ENCODE measurements at places on chromosomes 5 and 9. TPM values are rescaled to one million over a fixed set of nuclear protein-coding genes. Genes with fewer than 3 reads are reported as not detected.

Gene RFK
- total RNA-seq, result 20.4 TPM

Gene NUTM2F
- total RNA-seq, result not detected

GRCh38 chr5:168156170-168156569, 135.3 kb upstream of the WWC1 start:
- no peak for DNase-seq

DNA sequence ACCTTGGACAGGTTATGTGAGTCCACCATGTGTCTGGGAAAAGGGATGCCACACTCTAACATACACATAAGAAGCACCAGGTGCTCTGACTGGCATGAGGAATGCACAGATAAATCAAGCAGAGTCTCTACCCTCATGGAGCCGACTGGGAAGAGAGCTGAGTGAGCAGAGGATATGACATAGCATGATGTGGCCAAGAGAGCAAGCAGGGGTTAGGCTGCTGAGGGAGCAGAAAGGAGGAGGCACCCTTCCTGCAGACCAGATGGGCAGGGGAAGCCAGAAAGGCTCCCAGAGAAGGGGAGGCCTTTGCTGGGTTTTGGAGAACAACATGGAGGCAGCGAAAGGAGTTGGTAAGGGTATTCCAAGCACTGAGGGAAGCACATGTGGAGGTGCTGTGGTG, 223.1 kb downstream of the GNA14 start:
- DNase-seq, result no peak

DNA sequence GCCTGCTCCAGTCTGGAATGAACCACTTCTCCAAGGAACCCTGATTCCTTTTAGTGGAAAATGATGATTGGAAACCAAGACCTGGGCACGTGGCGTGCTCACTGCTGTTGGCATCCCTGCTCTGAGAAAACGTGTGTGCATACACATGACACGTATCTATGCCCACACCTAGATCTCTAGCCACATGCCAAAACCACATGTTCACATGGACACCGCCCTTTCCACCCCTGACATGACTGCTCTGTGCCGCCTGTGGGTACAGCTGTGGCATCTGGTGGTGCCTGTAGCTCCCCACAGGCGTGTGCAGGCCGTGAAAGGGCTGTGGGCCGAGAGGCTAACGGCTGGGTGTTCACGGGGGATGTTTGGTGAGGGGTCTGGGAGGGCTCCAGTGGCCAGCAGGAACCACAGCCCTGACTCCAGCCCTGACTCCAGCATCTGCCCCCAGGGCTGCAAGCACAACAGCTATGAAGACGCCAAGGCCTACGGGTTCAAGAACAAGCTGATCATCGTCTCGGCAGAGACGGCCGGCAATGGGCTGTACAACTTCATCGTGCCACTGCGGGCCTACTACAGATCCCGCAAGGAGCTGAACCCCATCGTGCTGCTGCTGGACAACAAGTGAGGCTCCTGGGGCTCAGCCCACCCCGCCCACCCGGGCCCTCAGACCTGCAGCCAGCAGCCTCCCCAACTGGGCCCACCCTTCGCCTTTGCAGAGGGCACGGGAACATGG, 75.1 kb downstream of the KCNT1 start:
- no peak for DNase-seq

DNA sequence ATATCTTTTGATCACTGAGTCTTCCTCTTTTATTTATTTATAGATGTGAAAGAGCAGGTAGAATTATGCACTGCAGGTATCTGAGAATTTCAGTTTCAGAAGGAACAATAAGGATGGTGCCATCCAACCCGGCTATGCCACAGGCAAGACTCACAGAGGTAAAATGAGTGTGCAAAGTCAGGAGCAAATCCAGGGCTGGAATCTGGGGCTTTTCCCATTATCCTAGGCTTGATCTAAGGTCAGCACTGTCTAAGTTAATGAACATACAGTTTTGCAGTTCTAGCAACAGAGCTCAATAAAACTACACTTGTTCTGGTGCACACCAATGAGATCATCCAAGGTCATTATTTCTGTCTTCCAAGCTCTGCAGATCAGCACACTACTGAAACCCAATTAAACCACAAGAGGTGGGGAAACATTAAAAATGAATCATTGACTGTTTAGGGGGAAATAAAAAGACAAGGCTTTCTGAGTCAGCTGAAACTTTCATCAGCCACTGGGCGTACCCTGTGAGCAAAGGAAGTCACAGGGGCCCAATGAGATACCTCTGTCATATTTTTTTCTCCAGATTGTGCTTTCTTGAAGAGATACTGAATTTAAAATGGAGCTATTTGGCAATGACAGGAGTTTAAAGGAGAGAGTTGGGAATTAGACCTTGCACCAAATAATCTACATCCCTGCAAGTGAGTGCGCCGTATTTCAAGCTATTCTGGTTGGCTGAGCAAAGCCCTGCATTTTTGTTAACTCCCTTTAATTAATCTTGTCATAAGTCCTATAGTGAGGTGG, 662.2 kb upstream of the ZNF608 start:
- DNase-seq, result peak; percentile 24

DNA sequence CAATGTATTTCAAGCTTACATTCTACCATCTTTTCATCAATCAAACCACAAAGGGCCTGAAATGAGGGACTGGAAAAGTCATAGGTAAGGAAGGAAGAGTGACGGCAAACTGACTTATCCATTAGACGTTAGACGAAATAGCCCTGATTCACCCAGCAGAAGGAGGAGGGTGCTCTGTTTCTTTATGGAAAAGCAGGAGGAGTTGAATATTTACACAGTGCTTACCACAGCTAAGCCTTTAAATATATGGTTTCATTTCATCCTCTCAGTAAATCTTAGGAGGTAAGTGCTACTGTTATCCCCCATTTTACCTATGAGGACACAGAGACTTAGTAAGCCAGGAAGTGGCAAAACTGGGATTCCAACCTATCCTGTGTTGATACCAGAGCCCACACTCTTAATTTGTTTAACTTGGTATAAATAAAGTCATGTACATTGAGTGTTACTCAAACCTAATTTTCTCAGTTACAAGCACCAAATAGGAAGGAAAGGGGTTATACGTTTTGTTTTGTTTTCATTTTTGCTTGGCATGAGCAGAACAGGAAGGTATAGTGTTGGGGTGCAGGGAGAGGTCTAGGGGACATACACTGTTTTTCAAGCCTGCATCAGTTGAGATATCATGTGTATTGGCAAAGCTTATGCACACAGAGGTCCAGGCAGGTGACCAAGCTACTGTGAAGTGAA, 98.1 kb upstream of the IFNK start:
- no peak for DNase-seq

DNA sequence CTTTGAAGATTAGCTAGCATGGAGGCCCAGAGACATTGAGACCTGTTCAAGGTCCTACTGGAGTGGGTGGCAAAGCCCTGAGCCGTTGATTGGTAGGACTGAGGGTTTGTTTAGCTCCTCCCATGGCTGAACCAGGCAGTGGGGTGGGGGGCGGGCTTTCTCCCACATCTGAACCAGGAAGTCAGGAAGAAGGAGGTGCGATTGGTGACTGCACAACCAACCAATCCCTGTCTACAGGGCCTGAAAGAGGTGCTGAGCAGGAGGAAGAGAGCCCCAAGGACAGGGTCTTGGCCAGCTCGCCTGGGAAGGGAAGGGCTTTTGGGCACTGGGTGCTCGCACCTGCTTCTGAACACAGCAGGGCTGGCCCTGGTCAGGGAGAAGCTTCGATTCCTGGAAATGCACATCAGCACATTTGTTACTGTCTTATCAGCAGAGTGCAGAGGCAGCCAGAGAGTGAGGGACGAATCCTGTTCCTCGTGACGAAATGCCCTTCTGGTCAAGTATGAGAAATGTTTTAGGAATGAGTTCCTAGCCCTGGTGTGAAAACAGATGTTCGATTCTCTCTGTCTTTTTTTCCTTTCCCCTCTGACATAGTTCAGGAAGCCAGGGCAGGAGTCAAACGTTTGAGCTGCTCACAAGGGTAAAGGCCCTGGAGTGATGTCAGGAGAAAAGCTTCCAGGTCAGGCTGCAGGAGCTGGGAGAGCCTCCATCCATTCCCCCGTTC, 294.8 kb upstream of the KLF4 start:
- DNase-seq, result peak; percentile 45

DNA sequence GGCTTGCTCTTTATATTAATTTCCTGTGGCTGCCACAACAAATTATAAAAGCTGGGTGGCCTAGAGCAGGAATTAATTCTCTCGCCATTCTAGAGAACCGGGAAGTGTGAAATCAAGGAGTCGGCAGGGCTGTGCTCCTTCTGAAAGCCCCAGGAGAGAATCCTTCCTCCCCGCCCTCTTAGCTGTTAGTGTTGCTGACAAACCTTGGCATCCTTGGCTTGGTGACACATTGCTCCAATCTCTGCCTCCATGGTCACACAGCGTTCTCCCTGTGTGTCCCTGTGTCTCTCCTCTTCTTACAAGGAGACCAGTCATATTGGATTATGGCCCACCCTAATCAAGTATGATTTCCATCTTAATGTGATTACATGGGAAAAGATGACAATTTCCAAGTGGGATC, 55.9 kb upstream of the NEURL1B start:
- no peak for DNase-seq

Gene RNF183
- total RNA-seq, result 1.5 TPM

DNA sequence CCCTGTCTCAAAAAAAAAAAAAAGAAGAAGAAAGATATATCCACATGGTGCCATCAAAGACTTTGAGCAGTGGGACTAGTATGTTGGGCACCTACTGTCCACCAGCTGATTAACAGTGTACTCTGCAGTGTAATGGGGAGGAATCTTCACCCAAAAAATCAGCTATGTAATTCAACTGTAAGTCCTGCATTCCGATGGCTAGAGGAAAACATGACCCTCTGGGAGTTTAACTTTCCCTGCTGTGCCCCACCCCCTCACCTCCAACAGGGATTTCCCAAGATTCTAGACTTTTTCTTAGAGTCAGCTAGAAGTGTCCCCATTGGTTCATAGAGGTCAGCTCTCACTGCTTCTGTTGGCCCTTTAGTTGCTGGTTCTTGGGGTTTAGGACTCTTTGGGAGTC, 221.2 kb upstream of the CLINT1 start:
- DNase-seq, result no peak

- no peak for DNase-seq
Measured at GRCh38 chr5:133220851-133221674, 169.2 kb downstream of the HSPA4 start.

GRCh38 chr9:131179561-131180219, 54.3 kb downstream of the NUP214 start:
- no peak for DNase-seq

DNA sequence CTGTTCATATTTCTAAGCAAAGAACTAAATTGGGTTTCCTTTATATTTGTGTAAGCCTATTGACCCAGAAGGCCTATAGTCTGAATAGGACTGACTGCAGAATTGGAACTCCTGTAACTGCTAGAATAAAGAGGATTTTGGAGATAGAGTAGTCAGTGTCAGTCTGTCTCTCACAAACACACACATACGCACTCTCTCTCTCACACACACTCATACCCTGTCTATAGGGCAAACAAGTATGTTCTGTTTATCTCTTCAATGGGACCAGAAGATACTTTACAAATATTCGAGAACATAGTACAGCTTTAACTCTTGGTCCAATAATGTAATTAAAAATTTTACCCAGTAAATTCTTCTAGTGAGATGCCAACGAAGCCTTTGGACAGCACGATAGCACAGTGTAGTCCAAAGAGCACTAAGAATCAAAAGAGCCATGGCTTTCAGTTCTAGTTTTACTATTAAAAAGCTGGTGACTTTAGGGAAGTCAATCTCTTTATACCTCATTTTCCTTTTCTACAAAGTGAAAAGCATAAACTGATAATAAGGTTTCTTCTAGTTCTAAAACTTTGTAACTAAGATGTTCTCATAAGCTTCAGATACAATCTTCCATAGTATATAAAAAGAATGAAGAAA, 19.3 kb downstream of the ABHD17B start:
- DNase-seq, result no peak

Gene ENG
- 19.1 TPM for total RNA-seq

Gene SPINK13
- not detected for total RNA-seq

DNA sequence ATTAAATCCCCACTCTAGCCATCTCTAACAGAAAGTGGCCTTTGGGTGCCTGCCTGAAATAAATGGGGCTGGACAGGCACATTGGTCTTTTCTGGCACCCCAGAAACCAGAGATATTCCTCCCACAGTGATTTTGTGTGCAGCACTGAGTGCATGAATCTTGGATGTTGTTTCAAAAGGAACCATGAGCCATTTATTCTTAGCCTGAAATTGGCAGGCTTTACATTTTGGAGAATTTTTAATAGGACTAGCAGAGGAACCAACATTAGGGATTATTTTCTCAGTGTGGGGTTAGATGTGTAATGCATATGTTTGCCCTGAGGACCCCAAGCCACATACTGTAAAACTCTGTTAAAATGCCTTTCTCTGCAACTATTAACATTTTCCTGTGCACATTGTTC, 451.3 kb downstream of the NFIB start:
- DNase-seq, result no peak

DNA sequence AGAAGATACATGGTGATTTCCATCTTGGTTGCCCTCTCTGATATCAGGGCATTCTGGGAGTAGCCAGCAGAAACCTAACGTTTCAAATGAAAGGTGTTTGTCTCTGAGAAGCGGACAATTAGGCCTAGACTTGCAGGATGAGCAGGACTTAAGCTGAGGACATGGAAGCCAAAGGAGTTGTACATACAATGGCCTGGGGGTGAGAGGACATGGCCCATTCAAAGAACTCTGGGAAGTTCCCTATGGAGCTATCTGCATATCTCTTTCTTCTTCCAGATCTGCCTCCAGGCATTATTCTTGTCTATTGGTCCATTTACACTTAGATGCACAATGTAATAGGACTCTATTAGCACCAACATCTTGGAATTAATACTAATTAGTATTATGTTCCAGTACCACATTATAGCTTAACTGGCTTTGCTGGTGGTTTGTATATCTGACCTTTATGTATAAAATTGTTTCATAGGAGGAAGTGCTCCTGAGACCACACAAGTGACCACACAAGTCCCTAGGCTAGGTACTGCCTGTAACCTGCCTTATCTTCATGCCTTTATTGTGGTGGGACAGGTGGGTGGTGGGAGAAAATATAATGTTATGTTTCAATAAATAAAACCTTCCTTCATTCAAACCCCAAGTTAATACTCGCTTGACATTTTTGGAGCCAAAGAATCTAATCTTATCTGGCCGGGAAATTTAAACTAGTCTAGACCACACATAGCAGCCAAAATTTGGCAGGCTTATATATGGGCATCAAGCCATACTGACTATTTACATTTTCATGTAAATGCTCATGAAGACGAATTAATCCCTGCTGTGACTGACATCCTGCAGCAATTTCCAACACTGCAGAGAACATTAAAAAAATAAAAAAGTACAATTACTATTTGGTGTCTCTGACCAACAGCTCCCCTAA, 52.1 kb upstream of the EQTN start:
- no peak for DNase-seq

Gene PCDHGA5
- 3.4 TPM for total RNA-seq

Gene RGMB
- total RNA-seq, result 70.9 TPM

GRCh38 chr9:90874194-90874593, 72.6 kb downstream of the SYK start:
- no peak for DNase-seq

Gene GABRA1
- total RNA-seq, result not detected

Gene GOLPH3
- total RNA-seq, result 121 TPM

Gene PCDHA9
- total RNA-seq, result not detected

DNA sequence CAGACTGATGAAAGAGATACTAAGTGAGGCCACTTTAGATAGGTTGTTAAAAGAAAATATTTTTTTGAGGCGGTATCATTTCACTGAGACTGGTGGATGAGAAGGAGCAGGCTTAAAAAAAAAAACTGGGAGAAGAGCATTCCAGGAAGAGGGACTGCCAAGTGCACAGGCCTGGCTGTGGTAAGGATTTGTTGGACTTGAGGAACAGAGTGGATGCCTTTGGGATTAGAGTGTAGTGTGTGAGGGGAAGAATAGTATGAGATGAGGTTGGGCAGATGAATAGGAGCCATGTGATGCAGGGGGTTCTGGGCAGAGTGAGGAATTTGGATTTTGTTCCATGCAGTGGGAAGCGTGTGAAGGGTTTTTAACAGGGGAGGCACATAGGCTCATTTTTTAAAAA, 57.9 kb downstream of the PBX3 start:
- no peak for DNase-seq

All from lower leg skin (tissue), 4 donors.